ENCODE measurements at places on chromosomes 5 and 9.
A peak's percentile ranks its signal among the peaks of the same experiment; 100 is the strongest.

DNA sequence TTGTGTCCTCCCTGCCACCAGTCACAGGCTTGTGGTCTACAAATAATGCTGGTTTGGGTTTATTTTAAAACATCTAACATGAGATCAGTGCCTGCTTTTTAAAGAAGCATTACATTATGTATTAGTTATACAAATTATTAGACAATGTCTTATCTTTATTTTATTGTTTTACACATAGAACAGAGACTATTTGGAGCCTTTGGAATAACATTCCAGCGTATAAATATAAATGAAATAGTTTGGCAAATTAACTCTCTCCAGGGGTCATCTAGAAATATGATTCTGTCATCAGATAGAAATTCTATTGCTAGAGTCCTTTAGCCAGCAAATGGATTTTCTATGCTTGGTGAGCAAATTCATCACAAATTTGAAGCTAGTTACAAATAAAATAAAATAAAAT, 22.4 kb downstream of the MAP1B start:
- no peak for DNase-seq

GRCh38 chr9:77304543-77304942, 127.2 kb downstream of the VPS13A start:
- DNase-seq = no peak

DNA sequence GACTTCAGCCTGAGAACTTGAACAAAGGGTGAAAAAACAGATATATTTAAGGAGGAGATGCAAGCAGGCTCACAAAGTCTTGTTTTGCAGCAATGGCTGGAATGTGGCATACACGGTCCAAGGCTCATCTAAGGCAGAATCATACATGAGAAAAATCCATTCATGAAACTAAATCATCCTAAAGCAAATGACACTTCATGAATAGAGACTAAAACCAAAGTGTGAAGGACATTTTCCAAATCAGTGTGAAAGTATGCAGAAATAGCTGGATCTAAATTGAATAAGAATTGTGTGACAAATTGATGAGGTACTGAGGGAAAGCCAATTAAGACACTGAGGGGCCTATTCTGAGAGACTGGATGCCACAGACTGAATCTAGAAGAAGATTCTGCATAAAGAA, 27.3 kb downstream of the ZNF366 start:
- DNase-seq = no peak

- no peak for DNase-seq
These were observed 214.9 kb downstream of the FANCC start for GRCh38 chr9:95102572-95102971.

DNA sequence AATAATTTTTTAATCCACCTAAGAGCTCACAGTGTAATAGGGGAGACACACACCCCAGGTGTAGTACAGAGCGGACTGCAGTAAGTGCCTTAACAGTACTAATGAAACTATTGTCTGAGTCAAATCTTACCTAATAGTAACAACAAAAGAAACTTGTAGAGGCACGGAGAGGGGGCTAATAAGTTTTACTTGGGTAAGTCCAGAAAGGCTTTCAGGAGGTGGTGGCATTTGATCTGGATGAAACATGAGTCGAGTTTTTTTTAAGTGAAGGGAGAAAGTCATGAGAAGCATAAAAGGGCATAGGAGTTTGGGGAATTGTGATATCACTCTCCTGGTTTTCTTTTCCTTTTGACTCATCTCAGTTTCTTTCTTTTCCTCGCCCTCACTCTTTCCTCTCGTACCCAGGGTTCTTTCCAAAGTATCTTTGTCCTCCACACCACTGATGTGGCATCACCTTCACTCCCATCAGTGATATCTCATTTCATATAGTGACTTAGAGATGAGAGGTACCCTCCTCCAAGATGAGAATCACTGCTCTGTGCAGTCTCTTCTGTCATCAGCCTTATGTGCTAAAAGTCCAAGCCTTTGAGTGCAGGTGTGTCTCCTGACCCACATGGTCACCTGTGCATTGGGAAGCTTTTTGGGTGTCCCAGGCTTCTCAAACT, 2.0 kb downstream of the CTNNA1 start:
- no peak for DNase-seq

- peak; percentile 62 for DNase-seq
These were observed 232.3 kb upstream of the TBCA start for GRCh38 chr5:78008356-78008967.

GRCh38 chr5:109239456-109239855, 170.3 kb downstream of the PJA2 start:
- DNase-seq = peak; percentile 93

DNA sequence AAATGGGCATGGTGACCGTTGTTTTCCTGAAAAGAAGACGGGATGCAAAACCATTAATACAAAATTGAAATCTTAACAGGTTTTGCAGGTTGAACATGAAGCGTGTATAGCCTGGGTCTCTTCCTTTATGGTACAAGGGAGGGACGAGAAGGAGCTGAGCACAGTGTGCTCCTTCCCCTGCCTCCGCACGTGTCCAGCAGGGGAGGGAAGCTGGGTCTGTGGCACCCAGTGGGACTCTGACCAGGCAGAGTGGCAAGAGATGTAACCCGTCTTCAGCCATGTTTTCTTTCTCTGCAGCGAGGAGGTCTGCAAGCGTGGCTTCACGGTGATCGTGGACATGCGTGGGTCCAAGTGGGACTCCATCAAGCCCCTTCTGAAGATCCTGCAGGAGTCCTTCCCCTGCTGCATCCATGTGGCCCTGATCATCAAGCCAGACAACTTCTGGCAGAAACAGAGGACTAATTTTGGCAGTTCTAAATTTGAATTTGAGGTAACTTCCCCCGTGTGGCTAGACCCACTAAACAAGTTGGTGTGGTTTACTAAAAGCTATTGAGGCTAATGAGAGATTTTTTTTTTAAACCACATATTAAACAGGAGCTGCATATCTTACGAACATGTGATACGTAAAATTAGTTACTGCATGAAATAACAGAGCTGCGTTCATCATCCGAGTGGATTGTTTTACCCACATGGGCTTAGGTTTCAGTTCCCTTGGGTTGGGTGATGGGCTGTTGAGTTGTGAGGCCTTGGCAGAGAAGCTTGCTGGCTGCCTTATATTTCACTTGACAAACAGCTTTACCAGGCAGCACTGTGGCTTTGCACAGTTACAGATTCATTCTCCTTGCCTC, 143.7 kb downstream of the TRIO start:
- no peak for DNase-seq

GRCh38 chr5:165805756-165806155, 2300.3 kb downstream of the MAT2B start:
- peak; percentile 80 for DNase-seq

- DNase-seq = no peak
These were observed 115.2 kb downstream of the TMC1 start for GRCh38 chr9:72636621-72637020.

DNA sequence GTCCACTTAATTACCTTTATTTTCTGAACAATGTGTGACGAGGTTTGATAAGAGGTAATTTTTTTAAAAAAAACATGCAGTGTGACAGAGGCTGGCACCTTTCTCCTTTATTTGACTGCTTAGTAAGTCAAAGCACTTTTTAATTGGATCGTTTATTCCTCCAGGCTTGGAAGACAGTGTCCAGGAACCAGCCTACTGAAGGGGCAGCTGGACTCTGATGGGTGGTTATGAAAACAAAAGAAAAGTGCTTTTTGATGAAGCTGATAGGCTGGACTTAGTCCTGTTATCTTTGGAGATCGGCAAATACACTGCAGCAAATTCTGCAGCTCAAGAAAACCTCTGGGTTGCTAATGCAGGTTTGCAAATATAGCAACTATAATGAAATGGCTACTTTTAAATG, 141.7 kb downstream of the DCP2 start:
- DNase-seq = no peak

GRCh38 chr5:18270635-18271338, 636.5 kb downstream of the TAF11L14 start:
- no peak for DNase-seq

DNA sequence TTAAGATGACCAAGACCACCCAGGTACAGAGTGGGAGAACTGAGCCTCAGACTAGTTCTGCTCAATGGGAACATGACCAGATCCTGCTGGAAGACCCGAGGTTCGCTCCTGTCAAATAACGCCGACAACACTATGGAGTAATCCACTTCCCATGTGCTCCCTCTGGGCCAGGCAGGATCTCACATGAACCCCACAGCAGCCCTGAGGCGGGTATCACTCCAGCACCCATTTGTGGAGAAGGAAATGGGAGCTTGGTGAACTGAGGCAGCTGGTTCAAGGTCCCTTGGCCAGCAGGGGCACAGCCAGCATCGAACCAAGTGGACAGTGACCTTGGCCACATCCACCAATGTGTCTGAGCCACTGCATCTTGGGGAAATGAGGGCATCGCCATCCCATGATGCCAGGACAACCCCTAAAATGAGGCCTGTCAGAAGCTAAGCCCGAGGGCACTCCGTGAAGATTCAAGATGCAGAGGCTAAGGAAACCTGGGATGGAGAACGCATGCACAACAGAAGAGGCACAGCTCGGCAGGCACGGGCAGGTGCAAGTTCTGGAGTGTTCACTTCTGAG, 8.5 kb downstream of the ANKS6 start:
- no peak for DNase-seq

DNA sequence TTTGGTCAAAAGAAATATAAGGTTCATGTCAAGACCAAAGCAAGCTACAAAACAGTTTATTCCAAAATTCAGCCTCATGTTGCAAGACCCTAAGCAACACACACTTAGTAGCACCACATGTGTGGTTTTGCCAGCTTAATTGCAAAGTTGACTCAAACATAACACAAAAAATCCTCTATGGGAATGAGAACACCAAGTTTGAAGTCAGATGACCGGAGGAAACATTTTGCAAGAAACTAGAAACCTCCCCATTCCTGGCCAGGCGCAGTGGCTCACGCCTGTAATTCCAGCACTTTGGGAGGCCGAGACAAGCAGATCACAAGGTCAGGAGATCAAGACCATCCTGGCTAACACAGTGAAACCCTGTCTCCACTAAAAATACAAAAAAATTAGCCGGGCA, 261.8 kb downstream of the EBF1 start:
- DNase-seq = no peak

- DNase-seq = no peak
These were observed 131.6 kb upstream of the RASA1 start for GRCh38 chr5:87136096-87136495.

DNA sequence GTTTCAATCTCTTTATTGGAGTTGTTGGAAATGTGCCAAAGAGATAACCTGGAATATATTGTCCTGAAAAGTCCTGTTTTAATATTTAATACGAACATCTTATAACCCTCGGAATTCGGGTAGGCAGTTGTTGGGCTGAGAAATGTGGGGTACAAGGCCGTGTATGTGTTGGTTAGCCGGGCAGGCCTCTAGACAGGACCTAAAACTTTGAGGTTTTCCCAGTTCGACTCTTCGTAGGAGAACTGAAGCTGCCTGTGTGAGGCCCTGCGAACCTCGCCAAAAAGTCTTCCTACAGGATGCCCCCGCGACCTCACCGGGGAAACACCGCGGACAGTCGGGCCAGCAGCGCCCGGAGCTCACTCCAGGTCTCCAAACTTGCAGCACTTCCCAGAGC, 583 bp upstream of the TJP2 start:
- DNase-seq = no peak

DNA sequence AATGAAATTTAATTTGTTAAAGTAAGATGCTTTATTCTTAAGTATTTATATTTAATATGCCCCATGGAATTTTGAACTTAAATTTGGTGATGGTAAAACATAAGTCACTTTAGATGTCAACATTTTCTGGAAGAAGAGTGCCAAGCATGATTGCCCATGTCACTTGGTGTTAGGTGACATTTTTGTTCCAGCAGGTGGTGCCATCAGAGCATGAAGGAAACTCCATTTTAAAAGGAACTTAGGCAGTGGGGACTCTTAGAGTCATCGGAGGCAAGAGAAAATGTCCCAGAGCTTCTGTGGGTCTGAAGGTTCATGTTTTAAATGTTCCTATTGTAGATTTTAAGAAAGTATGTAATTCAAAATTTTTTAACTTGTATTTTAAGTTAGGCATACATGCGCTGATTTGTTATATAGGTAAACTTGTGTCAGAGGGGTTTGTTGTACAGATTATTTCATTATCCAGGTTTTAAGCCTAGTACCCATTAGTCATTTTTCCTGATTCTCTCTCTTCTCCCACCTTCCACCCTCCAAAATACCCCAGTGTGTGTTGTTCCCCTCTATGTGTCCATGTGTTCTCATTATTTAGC, 789.3 kb downstream of the SEMA5A start:
- DNase-seq = peak; percentile 73

DNA sequence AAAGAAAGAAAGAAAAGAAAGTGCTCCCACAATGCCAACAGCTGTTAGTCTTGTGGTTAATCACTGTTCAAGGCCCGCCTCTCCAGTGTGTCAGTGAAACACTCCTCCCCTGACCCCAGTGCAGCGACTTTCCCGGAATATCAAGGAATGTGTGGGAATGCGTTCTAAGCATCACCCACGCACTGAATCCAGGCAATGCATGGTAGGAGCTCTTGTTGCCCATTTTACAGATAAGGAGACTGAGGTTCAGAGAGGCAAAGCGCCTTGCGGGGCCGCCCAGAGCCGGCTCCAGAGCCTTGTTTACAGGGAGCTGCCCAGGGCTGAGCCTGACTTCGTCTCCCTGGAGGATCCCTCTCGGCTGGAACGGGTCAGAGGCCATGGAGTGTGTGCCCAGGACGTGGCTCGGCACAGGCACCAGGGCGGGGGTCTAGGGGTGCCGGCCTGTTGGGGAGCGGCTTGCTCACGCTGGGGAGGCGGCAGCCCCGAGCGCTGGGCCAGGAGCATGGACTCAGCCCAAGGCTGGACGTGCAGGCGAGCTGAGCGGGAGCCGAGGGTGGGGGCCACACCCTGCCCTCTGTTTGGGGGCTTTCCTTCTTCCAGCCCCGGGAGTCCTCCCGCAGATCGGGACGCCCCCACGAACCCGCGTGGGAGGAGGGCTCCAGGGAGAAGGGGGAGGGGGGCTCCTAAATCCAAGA, 823 bp downstream of the ST6GALNAC6 start:
- no peak for DNase-seq

- no peak for DNase-seq
These were observed 16.1 kb downstream of the RAI14 start for GRCh38 chr5:34672196-34672595.

GRCh38 chr9:27118916-27119315, 9.9 kb downstream of the TEK start:
- DNase-seq = no peak

GRCh38 chr5:142032747-142033631, 20.2 kb upstream of the GNPDA1 start:
- DNase-seq = no peak

GRCh38 chr5:81422671-81423070, 28.7 kb upstream of the ACOT12 start:
- no peak for DNase-seq

GRCh38 chr5:113266913-113267227, 167.9 kb downstream of the TSSK1B start:
- DNase-seq = no peak

DNA sequence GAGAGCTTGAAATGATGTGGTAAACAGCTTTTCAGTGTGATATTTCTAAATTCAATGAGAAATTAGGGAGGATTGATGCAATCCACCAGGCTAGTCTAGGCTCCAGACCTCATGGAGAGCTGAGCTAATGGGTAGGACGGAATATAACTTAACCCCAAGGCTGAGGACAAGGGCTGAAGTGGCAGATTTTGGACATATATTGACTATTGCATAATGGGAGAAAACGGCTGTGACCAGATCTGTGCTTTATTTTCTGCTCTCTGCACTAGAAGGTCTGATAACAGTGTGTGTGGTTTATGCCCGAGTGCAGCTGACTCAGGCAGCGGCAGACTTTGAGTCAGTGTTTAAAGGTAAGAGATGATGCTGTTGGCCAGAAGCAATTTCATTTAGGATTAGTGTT, 70.6 kb downstream of the ACTBL2 start:
- DNase-seq = no peak

GRCh38 chr5:7053528-7054209, 340.4 kb downstream of the TENT4A start:
- no peak for DNase-seq

Measured in mesendoderm (in vitro differentiated cells).